Neural progenitor cell (in vitro differentiated cells): ENCODE measurements at places on chromosomes 3 and 15.
A peak's percentile ranks its signal among the peaks of the same experiment; 100 is the strongest.

DNA sequence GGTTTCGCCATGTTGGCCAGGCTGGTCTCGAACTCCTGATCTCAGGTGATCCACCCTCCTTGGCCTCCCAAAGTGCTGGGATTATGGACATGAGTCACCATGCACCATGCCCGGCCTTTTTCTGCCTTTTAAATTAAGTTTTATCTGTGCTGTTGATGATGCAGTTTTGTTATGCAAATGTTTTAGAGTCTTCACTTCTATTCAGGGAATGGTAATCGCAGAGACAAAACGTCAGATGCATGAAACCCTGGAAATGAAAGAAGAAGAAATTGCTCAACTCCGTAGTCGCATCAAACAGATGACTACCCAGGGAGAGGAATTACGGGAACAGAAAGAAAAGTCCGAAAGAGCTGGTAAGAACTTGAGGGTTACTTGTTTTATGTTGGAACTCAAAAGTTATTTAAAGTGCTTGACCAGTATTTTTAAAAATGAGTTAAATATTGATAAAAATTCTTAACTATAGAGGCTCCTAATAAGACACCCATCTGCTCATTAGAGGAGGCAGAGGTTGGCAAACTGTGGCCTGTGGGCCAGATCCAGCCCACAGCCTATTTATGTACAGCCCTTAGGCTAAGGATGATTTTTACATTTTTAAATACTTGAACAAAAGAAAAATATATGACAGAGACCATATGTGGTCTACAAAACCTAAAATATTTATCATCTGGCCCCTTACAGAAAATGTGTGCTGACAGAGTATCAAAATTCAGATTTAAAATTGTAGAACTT is 127.8 kb upstream of the LRRFIP2 start:
- DNase-seq: no peak

DNA sequence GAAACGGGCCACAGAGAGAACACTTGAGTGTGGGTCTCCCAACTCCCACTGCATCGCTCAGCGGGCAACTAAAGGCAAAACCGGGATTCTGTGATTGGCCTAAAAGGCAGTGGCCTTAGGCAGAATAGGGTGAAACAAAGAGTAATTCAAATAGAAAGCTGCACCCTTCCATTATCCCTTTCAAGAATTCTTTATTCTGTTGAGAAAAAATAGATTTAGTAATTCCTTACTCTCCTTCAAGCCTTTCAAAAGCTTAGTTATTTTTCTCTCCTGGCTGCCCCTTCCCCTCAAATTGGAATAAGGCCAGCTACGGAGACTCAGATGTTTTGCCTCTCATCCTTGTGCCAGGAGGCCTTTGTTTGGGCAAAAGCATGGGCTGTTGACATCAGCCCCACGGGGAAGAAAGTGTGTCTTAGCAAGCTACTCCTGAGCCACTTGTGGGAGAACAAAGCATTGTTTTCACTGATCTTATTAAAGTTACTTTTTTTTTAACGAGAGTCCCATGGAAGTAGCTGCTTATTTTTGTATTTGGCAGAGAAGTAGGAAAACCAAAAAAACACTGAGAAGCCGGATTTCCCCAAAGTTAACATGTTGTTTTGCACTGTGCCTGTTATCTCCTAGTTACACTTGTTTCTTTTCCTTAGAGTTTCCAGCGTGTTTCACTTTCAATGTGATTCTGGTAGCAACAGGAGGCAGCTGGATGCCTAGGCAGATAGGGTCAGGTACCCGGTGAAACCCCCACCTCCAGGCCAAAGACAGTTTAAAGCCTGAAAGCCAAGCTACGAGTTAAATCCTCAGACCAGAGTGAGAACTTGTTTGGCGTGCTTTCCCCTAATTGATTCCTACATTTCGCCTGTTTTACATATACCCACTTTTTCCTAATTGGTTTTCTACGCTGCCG is 2.2 kb downstream of the ST6GAL1 start:
- DNase-seq: peak; percentile 39

DNA sequence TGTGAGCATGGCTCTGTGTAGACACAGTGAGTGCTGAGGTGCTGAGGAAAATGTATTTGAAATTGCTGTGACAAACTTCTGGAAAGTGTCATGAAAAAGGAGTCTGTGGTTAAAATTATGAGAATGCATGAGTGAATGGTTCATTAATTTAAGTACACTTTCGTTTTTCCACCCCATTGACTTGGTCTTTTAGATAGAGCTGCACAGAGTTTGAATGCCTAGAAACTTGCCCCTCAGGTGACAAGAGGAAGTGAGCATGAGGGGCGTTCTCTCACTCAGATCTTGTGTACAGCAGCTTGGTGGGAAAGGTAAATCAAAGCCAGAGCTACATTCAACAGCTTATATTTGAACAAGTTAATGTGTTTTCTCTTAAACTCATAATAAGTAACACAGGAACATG is 296.8 kb downstream of the WDR72 start:
- DNase-seq: no peak

DNA sequence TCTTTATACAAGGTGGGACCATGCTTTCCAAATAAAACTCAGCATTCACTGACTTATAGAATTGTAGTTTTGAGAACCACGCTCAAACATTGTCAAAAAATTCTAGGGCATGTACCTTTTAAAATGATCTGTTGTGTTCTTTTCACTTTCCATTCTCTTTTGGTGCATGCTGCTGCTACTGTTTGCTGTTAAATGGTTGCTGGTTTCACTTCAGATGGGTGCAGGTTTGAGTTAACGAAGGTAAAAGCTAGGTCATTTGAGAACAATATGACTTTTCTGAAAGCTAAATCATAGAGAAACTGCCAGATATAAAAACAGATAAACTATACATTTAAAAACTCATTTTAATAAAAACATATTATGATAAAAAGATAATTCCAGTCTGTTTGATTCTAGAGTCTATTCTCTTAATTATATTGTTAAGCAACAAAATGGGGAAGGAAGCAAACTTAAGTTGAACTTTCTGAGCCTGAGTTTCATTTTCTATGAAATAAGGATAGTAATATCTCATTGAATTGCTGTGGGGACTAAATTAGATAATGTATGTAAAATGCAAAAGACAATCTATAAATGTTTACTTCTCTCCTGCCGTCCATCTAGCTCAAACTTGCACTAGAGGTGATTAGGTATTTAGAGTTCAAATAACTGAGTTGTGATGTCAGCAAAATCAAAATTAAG is 82.4 kb downstream of the OXSM start:
- no peak for DNase-seq

DNA sequence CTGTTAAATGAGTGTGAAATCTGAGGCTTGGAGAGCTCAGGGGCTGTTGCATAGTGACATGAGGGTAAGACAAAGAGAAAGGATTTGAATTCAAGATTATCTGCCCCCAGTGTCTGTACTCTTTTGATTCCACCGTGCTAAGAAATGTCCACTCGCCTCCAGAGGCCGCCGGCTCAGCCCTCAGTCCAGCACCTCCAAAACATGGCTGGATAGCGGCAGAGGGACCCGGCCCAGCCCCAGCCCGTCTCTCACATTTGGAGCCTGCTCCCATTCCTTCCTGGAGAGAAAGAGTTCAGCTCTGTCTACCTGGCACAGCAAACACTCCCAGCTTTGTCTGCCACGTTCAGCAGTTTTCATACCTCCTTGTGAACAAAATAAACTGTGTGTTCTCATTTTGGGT is 84.8 kb upstream of the IQSEC1 start:
- no peak for DNase-seq

DNA sequence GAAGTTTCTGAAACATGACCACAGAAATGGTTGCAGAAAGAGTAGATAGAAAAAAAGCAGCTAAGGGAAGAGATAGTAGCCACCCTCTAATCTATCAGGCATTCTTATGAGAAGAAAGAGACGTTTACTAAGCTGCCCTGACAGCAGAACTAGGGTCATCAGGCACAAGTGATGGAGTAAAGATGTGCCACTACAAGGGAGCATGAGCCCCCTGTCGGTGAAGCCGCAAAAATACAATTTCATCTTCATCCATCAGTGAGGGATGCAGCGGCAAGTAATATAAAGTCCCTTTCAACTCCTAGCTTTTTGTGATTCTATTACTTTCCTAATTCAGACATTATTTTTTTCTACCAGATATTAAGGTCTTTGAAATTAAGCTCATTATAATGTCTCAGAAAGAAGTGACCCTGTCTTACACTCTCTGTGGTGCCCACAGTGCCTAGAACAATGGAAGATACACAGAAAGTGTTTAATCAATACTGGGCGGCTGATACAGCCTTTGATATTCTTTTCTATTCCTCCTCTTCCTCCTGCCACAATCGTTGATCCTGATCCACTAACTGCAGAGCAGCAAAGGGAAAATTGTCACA is 651.6 kb downstream of the NTRK3 start:
- peak; percentile 65 for DNase-seq

GRCh38 chr3:72011485-72011884 is 226.5 kb upstream of the PROK2 start:
- DNase-seq: no peak

GRCh38 chr3:15795651-15796308 is 2.0 kb downstream of the ANKRD28 start:
- DNase-seq: no peak

GRCh38 chr3:170038434-170039110 is 777 bp downstream of the GPR160 start:
- DNase-seq: peak; percentile 66

DNA sequence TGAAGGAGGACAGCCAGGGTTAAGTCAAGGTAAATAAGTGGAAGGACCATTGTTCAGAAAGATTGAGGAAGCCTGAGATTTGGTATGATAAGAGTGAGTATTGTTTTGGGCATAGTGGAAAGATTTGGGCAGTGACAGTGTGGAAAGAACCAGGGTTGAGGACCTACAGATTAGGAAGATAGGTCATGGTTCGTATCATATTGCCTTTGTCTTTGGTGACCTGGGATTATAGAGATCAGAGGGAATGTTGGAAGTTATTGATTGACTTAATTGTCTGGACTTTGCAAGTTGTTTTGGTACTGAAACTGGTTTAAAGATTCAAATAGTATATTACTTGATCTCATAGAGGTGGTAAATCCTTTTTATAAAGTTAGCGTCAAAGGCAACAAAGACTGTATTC is 23.1 kb upstream of the MGA start:
- no peak for DNase-seq

DNA sequence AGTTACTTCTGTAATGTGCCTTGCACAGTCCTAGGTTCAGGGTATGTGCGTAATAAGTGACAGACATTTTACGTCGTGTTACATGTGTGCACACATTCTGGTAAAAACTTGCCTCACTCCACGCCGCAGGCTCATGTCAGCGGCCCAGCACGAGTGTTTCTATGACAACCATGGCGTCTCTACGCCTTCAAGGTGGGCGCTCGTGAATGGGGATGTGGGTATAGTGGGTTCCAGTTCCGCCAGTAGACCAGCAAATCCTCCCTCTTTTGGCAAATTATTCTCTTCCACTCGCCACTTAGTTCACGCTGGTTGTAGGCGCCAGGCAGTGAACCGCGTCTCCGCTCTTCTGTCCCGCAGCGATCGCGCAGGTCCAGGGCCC is 40.3 kb downstream of the CHST14 start:
- no peak for DNase-seq

GRCh38 chr3:184724699-184725098 is 12.8 kb upstream of the MAGEF1 start:
- DNase-seq: no peak

DNA sequence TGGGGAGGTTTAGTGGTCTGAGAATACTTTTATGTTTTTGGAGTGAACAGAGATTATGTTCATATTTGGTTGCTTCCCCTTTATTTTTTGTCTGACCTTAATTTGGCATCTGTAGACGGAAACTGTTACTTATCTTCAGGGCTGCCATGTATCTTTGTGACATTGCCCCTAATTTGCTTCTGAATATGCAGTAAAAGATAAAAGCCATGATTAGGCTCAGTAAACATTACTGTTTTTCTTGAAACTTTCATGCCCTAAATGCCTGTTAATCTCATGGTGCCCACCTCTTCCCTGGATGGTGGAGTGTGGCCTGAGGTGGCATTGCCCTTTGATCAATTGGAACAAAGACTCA is 106.7 kb downstream of the C3orf70 start:
- no peak for DNase-seq

DNA sequence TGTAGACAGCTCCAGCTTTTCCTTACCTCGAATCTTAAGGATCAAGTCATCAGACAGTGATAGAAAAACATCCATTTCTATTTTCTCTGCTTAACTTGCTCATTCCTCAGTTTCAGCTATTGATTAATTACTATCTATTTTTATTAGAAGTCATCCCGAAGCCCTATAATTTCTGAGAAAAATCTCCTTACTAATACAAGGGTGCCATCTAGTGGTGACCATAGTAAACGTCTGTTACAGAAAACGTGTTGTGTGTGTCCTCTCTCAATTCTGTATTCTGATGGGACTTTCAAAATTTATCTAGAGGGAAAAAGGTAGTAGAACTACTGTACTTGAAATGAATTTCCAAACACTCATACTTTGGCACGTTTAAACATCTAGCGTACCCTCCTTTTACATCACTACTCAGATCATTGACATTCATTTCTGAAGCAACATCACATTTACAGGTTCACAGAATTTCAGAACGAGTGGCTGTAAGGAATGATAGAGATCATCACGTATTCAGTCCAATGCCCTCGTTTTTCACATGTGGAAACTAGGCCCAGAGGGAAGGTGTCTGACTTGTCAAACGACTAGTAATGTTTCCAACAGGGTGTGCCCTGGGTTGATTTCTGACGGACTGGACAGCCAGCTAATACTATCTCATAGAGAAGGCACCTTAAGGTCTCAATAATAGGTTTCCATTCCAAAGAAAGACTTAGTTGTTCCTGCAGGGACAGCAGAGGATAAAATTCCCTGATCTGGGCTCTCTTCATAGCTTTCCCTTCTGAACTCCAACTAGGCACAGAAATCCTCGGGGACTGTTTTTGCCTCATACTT is 25.6 kb downstream of the HACD2 start:
- peak; percentile 78 for DNase-seq

DNA sequence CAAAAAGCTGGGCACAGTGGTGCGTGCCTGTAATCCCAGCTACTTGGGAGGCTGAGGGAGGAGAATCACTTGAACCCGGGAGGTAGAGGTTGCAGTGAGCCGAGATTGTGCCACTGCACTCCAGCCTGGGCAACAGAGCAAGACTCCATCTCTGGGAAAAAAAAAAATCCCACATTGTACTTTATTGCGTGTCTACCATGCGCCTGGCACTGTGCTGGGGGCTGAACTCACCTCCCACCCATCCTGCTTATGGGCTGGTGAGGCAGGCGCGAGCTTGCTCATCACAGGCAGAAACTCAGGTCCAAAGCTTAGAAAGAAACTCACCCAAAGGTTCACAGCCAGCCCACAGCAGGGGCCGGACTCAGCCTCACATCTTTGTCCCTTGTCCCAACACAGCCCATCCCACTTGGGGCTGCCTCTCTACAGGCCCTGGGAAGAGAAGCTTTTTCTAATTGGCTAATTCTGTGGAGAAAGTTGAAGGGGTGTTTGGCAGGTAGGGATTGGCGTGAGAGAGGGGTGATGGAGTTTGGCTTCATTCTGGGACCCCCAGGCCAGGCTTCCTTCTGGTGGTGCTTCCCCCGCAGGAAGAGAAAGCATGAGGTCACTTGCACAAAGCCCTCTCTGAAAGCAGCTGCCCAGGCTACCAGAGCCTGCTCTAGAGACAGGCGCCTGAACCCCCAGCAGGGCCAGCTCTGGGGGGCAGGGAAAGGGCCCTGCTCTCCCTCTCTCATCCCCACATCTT is 122.6 kb upstream of the SMAD3 start:
- no peak for DNase-seq

- DNase-seq: peak; percentile 70
These were observed 3.9 kb downstream of the MST1R start for GRCh38 chr3:49899815-49900214.
